ENCODE measurements at places on chromosomes 7 and 10. TPM values are rescaled to one million over a fixed set of nuclear protein-coding genes. Genes with fewer than 3 reads are reported as not detected.

The TRDMT1 gene
- polyA plus RNA-seq: 3.0 TPM

The TAS2R41 gene
- not detected for polyA plus RNA-seq

The GIMAP7 gene
- 2.2 TPM for polyA plus RNA-seq

The ANKRD1 gene
- polyA plus RNA-seq: not detected

The TOMM7 gene
- polyA plus RNA-seq: 836 TPM

The SYNPO2L gene
- polyA plus RNA-seq: 0.12 TPM

The ZMIZ2 gene
- 118 TPM for polyA plus RNA-seq

The NME8 gene
- polyA plus RNA-seq: not detected

The TMEM270 gene
- 4.4 TPM for polyA plus RNA-seq

The PLXNA4 gene
- 3.6 TPM for polyA plus RNA-seq

The IGF2BP3 gene
- not detected for polyA plus RNA-seq

The FOXI2 gene
- not detected for polyA plus RNA-seq

The KIAA1549 gene
- 31.8 TPM for polyA plus RNA-seq

The C10orf105 gene
- polyA plus RNA-seq: 3.3 TPM

The GNGT1 gene
- not detected for polyA plus RNA-seq

The KLF14 gene
- polyA plus RNA-seq: 0.83 TPM
